ENCODE measurements at places on chromosomes 5 and 9.

GRCh38 chr9:135226369-135227050 lies 139.0 kb downstream of the OLFM1 start:
- DNase-seq: no peak

GRCh38 chr9:105414947-105415661 lies 32.7 kb upstream of the FSD1L start:
- DNase-seq: no peak

DNA sequence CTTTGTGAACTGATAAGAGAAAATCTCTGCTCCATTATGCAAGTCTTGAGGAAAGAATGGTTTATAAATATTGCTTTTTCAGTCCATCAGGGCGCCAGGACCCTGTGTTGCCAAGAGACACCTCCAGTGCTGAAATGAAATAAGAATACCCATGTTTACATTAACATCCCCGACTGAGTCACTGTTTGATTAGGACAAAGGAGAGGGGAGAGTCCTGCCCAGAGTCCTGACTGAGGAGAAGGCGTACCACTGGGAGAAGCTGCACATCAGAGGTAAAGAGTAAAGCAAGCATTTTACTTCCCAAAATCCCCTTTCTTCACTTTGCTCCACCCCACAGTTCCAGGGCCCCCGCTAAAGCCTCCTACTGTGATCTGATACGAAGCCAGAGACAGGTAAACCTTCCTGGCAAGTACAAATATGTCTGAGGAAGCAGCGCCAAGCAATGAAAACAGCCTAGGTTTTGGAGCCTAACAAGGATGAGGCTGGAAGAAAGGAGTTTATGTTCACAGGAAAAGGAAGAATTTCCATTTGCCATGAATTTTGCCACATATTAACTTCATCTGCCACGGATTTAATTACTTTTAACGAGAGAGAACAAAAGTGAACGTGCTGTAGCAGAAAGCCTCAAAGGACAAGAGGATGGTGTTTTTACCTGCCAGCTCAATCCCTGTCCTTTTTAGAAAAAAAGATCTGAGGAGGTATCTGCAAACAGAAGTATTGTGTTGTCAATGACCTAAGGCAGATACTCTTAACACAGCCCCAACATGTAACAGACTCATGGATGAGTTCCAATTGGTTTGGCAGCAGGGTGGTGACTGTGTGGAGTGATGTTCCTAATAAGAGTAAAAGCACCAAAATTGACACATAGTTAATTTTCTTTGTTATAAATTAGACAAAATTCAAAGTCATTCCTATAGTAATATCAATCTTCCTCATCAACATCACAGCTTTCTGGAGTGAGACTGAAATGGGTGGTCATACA lies 209.4 kb upstream of the TLE4 start:
- DNase-seq: no peak

DNA sequence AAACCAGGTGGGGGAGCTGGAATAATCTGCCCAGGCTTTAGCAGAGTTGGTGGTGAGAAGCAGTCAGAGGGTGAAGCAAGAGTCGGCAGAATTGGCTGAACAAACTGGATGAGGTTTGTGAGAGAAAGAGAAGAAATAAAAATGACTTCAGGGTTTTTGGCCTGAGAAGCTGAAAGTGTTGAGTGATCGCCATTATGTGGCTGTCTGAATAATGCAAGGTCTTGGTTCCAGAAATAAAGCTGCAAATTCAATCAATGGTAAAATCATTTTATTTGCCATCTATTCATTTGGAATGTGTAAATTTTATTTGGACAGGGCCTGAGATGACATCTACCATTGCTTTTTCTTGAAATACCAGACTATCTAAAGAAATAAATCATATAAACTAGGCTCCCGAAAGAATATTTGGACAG lies 50.4 kb upstream of the DAB2 start:
- no peak for DNase-seq

- DNase-seq: no peak
Observed at GRCh38 chr5:92468295-92468694, 1085.2 kb upstream of the ARRDC3 start.

- DNase-seq: peak; percentile 7
Observed at GRCh38 chr5:96794757-96795156, 13.0 kb downstream of the ERAP1 start.

GRCh38 chr5:104903941-104904340 lies 1341.4 kb upstream of the NUDT12 start:
- DNase-seq: no peak

- DNase-seq: no peak
Observed at GRCh38 chr5:1824903-1825841, 24.0 kb downstream of the NDUFS6 start.

- DNase-seq: no peak
Observed at GRCh38 chr5:163914910-163915309, 409.5 kb downstream of the MAT2B start.

GRCh38 chr5:78523314-78524193 lies 125.0 kb downstream of the LHFPL2 start:
- DNase-seq: no peak

DNA sequence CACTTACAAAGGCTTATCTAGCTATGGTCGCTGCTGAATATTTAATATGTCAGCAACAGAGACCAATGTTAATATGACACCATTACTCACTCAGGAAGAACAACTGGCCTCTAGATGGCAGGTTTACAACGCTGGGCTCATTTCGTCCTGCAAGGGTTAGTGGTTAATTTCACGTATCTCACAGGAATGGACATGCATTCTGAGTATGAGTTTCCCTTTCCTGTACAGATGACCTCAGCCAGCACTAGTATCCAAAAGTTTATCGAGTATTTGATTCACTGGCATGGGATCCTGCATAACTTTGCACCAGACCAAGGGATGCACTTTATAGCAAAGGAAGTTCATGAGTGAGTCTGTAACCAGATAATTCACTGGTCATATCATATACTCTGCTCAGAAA lies 8.7 kb upstream of the TRPC7 start:
- no peak for DNase-seq

DNA sequence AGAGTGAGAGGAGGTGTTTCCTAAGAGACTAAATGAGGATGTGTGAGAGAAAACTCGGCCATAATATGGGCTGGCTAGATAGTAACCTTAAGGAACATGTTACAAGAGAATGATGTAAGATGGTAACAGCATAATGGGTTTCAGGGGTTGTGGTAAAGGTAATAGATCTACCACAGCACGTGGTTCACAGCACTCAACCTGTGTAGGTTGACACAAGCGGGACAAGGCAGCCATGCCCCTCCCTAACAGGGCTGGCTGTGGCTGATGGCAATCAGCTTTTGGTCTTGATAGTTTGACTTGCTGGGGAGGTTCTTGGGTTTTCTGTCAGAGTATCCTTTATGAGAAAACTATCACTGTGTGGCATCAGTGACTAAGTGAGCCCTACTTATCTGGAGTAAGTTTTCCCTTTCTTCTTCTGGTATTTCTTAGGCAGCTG lies 138.6 kb downstream of the TRIO start:
- no peak for DNase-seq

- DNase-seq: no peak
Observed at GRCh38 chr5:114790403-114790792, 379.3 kb downstream of the TRIM36 start.

DNA sequence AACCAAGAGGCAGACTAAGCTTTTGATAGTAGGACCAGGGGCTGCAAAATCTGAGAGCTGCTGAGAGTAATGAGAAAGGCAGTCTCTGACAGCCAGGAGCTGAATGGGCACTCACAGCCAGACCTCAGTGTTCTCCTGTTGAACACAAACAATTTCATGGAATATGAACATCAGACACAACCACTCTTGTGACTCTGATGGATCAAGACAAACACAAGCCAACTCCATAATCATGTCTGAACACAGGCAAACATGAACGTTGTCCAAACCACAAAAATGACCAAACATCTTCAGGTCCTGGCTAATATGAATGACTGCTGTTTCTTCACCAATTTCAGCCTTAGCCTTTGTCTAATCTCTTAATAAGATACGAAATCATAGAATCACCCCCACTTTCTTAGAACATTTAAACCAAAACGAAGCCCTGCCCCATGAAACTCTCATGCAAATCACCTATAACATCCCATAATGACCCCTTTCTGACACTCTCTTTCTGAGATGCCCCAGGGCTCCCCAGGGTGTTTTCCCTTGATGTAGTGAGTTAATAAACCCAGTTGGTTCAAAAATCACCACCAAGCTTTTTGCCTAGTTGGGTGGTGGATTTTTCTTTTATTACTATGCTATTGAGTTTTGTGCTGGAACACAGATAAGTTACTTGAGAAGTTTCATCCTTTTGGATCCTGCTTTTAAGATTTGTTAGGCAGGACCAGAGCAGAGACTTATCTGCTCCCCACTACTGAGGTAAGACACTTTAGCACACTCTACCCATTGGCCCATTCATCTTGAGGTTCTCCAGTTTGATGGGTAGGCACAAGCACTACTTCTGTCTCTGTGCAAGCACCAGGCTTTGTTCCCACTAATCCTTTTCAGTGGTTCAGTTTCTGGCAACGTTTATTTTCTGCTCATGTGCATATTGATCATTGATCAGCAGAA lies 5.9 kb upstream of the ERAP2 start:
- no peak for DNase-seq

GRCh38 chr9:85263288-85263687 lies 478.5 kb downstream of the AGTPBP1 start:
- no peak for DNase-seq
